ENCODE measurements at places on chromosomes 7 and 10.

GRCh38 chr7:155495440-155496248 lies 37.7 kb downstream of the EN2 start:
- no peak for DNase-seq

GRCh38 chr10:113438652-113439051 lies 114.2 kb upstream of the HABP2 start:
- DNase-seq = no peak

GRCh38 chr10:29767968-29768367 lies 133.2 kb upstream of the SVIL start:
- no peak for DNase-seq

DNA sequence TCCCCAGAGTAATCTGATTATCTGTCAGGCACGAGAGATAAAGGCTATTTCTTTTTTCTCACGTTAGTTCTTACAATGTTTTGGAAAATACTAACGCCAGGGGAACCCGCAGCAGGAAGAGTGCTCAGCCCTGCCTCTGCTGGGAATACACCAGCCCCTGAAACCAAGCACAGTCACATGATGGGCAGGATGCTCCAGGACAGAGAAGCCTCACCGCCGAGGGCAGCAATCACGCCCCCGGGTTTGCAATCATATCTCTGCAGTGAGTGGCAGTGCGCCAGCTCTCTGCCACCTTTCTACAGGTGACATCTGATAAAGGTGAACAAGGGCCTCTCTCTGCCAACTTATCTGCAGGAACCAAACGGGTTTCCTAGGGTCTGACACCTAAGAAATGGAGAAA lies 39.8 kb downstream of the BRI3 start:
- no peak for DNase-seq

GRCh38 chr10:26627324-26627723 lies 70.2 kb upstream of the PDSS1 start:
- DNase-seq = no peak

DNA sequence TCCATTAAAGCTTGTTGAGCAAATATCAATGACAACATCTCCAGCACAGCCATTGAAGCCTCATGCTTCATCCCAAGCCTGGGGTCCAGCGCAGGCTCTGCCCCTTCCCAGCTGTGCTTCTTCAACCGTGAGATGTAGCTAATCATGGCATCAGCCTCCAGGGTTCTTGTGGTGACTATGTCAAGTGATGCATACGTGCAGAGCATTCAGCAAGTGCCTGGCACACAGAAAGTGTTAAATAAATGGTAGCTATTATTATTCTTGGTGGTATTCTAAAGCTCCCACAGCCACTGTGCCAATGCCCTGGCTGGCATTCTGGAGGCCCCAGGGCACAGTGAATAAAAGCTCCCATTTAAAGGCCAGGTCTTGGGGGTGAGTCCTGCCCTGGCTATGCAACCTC lies 146.6 kb downstream of the WDR11 start:
- no peak for DNase-seq

DNA sequence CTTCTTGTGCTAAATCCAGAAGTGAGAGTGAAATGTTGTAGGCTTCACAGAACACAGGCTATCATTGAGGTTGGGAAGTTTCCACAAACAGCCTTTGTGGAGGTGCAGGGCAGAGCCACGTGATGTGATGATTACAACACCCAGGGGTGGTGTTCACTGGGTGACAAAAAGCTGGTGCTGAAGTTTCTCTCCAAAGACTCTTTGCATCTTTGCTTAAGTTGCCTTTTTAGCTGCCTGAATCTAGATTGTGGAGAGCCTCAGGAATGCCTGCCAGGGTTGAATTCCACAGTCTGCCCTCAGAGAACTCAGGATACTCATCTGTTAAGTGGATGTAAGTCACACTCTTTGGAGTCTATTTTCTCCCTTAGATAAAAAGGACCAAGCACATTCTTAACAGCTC lies 56.3 kb downstream of the PLXNA4 start:
- DNase-seq = no peak

- no peak for DNase-seq
Observed at GRCh38 chr10:126160971-126161630, 227.2 kb downstream of the ADAM12 start.

DNA sequence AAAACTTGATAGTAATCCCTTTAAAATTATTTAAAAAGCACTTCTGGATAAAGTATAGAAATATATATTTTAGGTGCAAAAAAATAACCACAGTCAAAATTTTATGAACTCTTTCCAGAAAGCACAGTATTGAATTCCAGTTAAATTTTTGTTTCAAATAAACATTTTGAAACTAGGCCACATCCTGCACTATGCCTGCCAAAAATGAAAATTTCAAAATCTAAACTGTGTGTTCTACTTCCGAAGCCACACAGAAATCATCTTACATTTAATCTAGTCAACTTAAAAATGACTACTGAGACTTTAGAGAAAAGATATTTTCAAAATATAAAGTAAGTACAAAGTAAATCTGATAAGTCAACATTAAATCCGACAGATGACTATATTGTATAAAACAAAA lies 50.0 kb downstream of the MAGI2 start:
- no peak for DNase-seq

DNA sequence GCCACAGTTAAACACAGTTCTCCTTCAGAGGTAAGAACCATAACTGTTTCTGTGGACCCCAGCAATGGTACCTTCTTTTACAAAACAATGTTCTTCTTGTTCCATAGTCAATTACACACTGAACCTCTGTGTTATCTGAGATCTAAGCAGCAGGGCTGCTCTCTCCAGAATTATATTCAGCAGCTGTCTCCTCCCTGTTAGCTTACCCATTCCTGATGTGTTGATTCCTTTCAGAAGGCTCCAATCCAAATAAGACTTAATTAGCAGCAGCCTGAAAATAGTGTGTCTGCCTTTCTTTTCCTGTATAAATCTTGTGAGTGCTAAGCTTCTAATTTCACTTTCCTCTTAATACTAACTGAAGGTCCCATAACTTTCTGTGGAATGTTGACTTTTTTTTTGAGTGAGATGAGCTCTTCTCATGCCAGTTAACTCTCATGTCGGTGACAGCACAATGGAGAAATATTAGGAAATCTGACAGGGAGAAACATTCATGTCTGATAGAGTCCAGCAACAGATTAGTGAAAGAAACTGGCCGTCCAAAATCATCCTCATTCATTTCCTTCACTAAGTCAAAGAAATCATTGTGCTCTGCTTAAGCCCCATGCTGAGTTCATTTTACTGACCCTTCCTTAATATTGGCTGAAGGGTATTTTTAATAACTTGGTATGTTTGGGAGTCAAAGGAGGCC lies 226.5 kb downstream of the PRKG1 start:
- DNase-seq = no peak

DNA sequence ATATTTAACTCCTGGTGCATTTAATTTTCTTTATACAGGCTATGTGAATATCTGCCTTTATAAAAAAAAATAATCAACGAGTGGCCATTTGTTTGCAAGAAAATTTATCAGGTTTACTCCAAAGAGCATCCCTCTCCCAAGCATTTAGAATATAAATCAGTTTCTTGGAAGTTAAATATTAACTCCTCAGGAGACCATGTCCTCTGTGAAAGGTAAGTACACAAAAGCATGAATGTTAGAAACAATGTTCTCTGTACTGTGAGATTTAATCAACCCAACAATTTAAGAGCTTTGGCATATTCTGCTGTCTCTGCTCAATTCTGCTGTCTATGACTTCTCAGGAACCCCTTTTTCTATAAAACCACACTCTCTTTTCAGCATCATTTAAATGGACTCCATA lies 119.3 kb upstream of the LAMB4 start:
- no peak for DNase-seq

GRCh38 chr10:6025683-6026255 lies 36.4 kb downstream of the IL2RA start:
- no peak for DNase-seq

- DNase-seq = no peak
Observed at GRCh38 chr7:80154656-80155333, 20.2 kb downstream of the GNAI1 start.

GRCh38 chr7:44972562-44972961 lies 6.3 kb downstream of the MYO1G start:
- no peak for DNase-seq

DNA sequence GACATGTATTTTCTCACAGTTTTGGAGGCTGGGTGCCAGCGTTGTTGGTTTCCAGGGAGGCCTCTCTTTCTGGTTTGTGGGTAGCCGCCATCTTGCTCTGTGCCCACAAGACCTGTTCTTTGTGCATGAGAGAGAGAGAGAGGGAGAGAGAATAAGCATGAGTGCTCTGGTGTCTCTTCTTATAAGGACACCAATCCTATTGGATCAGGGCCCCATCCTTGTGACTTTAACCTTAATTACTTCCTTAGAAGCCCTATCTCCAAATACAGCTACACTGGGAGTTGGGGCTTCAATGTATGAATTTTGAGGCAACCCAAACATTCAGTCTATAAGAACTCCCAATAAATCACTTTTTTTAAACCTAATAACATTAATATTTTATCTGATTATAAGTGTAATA lies 114.6 kb downstream of the PARP12 start:
- DNase-seq = no peak

- no peak for DNase-seq
Observed at GRCh38 chr7:41731493-41732435, 28.9 kb upstream of the INHBA start.

DNA sequence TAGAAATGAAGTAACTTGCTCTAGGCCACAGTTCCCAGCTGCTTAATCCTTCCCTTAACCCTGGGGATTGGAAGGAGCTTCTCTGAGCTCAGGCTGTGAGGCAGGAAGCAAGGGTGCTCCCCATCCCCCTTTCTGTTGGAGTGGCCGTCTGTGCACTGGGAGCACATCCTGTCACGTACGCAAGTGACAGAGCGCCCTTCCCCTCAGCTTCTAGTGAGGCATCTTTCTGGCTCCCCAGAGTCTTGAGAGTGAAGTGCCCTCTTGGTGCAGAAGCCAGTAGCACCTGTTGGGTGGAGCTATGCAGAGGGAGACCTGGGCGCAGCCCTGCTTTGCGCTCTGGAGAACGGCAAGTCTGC lies 47.8 kb downstream of the SHH start:
- DNase-seq = no peak

GRCh38 chr10:36181426-36182178 lies 539.5 kb upstream of the FZD8 start:
- DNase-seq = no peak

- DNase-seq = no peak
Observed at GRCh38 chr7:129066290-129067131, 11.6 kb upstream of the TNPO3 start.

- DNase-seq = no peak
Observed at GRCh38 chr7:44131173-44132029, 8.1 kb upstream of the POLD2 start.

- DNase-seq = no peak
Observed at GRCh38 chr10:55063811-55064210, 262.8 kb upstream of the PCDH15 start.

DNA sequence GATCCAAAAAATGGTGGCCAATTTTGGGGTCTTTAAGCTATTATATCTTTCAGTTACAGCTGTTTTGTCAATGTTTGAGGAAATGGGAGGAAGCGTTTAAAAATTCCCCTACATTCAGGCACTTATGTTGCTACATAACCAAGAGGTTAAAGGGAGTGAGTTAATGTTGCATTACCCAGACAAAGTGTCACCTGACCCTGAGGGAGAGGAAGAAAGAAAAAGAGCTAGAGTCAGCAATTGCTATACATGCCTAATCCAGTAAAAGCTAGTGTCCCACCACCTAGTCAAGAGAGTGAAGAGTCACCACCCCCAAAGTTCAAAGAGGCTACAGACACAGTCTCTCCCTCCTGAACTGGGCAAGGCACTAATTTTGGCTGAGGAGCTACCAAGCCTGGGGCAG lies 69.5 kb upstream of the ZNF92 start:
- no peak for DNase-seq

DNA sequence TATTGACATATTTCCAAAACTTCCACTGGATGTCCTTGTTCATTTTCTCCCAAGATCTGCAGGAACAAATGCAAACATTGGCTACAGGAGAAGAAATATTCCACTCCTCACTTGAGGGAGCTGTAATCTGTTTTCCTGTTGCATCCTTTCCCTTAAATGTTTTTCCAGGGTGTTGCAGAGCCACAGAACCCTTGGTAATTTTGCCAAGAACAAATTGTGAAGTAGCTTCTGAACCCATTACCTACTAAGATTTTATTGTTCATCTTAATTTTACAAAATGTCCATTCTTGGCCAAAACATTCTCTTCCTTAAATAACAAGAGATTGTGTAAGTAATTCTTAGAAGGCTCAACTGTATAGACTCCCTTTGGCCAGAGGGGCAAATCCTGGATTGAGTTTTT lies 177.0 kb downstream of the GNAT3 start:
- no peak for DNase-seq

DNA sequence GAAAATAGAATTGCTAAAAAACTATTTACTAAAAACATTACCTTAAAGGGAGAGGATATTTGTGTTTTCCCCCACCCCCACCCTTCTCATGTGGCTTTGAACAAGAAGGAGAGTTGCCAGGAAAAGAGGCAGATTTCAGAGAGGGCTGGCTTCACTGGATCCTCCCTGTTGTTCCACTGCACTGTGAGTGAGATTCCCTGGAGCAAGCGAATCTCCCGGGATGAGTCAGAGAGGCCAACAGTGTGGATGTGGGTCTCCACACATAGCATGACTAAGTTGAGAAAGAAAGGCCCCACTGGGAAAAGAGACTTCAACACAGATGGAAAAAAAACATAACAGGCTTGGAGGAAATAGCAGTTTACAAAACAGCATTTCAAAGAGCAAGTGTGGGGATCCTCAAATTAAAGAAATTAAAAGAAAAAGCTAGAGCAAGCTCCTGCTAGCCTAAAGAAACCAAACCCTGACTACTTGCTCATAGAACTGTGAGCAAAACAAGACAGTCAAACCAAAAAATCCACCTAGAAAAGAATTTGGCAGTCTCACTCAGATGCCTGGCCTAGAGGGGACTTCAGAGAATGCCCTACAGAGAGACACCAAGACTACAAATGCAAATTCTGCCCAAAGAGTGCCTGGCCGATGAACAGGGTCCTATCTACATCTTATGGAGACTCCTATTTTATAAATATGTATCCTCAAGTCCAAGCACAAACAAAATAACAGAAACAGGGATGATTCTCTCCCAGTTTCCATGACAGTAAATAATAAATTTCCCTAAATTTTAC lies 3.4 kb downstream of the CAV1 start:
- DNase-seq = peak; percentile 81

DNA sequence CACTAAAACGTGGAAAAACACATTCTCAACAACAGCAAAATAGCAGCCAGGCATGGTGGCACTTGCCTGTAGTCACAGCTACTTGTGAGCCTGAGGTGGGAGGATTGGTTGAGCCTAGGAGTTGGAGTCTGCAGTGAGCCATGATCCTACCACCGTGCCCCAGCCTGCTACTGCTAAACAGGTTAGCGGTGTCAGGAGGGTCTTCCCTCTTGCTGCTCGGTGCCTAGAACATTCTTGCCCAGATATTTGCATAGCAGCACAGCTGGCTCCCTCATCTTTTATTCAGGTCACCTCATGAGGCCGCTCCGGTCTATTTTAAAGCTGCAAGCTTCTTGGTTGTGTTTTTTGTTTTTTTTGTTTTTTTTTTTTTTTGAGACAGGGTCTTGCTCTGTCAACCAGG lies 2.9 kb upstream of the RABGEF1 start:
- no peak for DNase-seq

- no peak for DNase-seq
Observed at GRCh38 chr10:65534771-65535170, 1391.1 kb upstream of the LRRTM3 start.

Measured in pulmonary artery endothelial cell (primary cell).